Natural killer cell treated with Interleukin-12 subunit alpha and Interleukin-12 subunit beta and Interleukin-15 and Interleukin-18, amount 100 ng/mL, for 72 hours (primary cell): ENCODE measurements at places on chromosomes 2 and 18.
A peak's percentile ranks its signal among the peaks of the same experiment; 100 is the strongest.

DNA sequence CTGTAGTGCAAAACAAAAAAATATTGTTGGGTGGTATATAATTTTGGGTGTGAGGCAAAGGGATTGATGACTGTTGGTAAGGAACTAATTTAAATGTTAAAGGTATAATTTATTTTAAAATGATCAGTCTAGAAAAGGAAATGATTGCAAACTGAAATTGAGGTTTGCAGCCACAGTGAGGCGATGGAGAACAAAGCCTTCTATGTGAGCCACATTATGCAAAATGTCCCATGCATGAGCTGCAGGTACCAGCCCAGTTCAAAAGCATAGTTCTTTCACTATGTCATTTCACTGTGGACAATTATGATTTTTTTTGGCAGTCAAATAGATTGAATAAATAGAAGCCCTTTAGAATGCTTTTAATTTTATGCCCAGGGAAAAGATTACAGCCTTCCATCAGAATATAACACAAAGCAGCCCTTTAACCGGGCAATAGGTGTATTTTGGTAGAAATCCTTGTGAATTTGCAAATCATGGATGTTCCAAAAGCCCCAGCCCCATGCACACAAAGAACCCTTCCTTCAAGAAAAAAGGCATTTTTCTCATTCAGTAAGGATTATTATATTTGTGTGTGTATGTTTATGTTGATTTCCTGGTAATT is 1.7 kb downstream of the MAP2 start:
- DNase-seq, result no peak

DNA sequence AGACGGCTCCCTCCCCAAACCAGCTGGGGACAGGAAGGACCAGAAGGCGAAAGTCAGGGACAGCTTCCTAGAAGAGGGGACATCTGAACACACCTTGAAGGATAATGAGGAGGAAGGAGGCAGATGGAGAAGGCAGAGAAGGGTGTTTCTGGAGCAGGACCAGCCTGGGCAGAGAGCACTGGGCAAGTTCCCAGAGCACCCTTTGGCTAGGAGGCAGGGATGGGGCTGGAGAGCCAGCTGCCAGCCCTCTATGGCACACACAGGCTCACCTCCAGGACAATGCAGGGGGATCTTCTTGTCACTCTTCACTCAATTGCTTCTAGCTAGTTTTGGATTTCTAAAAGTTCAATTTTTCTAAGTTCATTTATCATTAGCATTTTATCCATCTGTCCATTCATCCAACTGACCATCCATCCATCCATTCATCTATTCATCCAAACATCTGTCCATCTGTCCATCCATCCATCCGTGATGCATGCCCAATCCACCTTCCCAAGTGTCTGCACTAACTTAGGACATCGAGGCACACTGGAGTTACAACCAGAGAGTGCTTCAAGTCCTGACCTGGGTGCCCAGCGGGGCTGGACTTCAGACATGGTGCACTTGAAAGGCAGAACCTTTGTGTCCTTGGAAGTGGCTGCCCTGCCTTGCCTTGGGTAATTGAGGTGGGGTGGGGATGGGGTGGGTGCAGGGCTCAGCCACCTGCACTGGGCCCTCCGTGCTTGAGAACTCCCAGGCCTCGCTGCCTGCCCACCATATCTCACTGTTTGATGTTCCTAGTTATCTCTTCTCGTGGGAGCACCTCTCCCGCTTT is 42.5 kb downstream of the INHBB start:
- DNase-seq, result no peak

- no peak for DNase-seq
These were observed 38.0 kb upstream of the SMCHD1 start for GRCh38 chr18:2617401-2617998.

GRCh38 chr2:215793747-215794595 is 219.4 kb downstream of the MREG start:
- DNase-seq, result no peak

- DNase-seq, result no peak
These were observed 38.2 kb upstream of the CAB39 start for GRCh38 chr2:230674401-230674800.

GRCh38 chr2:3200420-3200939 is 177.1 kb downstream of the EIPR1 start:
- peak; percentile 25 for DNase-seq

GRCh38 chr18:79869591-79870300 is 72.0 kb downstream of the KCNG2 start:
- no peak for DNase-seq

- no peak for DNase-seq
These were observed 82.5 kb downstream of the EDAR start for GRCh38 chr2:108906403-108907077.

GRCh38 chr18:55283309-55283708 is 304.7 kb downstream of the TCF4 start:
- no peak for DNase-seq

DNA sequence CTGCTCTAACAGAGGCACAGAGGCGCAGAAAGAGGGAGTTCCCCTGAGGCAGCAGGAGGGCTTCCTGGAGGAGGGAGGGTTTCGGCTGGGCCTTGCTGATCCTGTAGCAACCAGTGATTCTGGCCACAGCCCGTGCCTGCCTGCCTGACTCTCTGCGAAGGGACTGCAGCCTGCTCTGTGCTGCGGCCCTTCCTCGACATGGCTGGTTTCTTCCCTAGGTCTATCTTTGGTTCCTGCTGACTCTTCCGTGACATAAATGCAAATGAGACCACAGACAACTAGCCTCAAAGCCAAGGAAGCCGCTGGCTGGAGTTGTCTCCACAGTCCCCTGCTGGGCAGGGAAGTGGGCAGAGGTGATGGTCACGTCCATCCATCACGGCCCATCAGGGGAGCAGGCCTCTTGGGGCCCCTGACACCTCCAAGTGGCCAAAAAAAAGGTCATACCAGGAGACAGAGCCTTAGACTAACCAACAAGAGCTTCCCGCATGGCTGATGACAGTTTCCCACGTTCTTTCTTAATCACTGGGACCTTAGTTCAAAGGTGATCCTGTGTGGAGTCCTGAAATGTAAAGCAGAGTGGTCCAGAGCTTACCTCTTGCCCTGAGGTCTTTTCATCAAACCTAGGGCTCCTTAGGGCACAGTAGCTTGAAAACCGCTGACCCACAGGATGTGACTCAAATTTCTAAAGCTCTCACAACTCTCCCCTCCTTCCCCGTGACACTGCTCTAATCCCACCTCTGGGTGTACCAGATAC is 55.3 kb downstream of the HS1BP3 start:
- peak; percentile 82 for DNase-seq

GRCh38 chr2:69169655-69170389 is 156.8 kb downstream of the ANTXR1 start:
- peak; percentile 28 for DNase-seq

- DNase-seq, result peak; percentile 51
These were observed 56.1 kb upstream of the SMAD7 start for GRCh38 chr18:49006641-49007454.

DNA sequence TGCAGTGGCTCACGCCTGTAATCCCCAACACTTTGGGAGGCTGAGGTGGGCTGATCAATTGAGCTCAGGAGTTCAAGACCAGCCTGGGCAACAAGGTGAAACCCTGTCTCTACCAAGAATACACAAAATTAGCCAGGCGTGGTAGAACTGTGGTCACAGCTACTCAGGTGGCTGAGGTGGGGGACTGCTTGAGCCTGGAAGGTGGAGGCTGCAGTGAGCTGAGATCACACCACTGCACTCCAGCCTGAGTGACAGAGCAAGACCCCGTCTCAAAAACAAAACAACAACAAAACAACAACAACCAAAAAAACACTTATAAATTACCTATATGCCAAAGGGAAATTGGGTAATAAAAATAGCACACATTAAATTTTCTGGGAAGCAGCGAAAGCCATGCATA is 141.6 kb downstream of the HDAC4 start:
- no peak for DNase-seq

DNA sequence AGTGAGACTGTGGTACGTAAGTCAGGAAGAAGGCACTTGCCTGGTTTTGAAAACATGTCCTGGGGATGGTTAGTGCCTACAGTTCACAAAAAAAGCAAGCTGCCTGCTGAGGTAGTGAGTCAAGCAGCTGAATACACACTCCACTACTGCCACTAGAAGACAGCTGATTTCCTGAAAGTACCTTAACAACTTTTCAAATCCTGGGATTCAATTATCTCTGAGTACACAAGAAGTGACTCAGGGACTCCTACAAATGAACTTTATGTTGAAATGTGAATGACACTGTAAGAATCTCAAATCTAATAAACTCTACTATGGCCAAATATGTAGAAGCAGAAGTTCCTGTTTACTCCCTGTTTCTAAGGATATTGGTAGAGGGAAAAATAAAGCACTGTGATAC is 58.0 kb upstream of the ARL5A start:
- DNase-seq, result no peak
